ENCODE measurements at places on chromosomes 4 and X.

DNA sequence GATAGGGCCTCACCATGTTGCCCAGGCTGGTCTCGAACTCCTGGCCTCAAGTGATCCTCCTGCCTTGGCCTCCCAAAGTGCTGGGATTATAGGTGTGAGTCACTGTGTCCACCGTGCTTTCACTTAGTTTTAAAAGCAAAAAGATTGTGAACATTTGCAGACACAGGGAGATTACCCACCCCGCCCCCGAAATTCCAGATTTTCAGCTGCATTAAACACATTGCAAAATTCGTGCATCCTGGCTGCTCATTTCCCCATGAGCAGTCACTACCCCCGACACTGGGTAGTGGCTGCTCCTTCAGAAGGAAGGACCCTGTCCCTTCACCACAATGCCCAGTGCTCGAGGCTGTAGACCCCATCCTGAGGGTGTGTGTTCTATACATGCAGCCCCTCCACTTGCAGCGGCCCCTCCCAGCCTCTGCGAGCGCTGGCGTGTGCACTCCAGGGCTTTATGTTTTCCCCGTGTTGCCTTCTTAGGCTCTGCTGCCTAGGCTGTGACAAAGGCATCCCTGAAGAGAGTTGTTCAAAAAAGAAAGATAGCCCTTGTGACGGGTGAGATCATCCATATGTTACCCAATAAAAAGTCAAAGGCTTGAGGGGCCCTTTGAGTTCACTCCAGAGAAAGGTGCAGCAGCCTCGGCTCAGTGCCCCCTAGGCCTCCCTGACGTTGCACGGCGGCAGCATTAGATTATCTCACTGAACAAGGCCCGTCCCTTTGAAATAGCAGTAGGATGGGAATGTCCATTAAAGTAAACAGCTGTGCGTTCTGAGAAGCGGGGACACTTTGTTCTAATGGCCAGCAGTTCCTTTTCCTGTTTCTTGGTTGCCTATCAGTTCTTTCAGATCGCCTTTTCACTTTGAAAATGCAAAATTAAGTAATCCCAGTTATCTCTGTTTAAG lies 71.6 kb downstream of the SHROOM2 start:
- no peak for DNase-seq

DNA sequence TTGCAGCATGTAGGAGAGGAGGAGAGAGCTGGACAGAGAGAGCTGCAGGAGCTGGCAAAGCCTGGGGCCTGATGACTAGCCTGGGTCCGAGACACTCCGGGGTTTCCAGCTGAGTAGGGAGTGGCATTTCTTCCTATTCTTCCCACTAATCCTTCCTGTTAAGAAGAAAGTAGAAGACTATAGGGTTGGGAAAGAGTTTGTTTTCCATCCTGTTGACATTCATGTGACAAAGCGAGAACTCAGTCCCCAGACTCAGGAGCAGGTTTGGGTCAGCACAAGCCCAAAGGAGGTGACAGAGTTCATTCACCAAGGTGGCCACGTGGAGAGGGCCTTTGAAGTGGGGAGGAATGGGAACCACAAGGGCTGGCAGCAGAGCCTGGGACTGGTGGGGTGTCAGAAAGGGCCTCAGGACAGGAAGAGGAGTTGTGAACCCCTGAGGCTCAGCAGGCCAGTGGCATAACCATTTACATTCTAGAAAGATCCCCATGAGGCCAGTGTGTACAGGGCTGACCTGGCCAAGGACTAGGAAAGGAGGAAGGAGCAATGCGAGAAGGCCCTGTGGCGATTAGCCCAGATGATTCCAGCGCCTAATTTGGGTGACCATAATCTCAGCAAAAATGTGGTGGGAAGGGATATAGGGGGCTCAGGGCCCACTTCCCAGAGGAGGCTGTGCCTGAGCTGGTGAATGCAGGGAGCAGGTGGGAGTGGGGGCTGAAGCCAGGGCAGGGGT lies 3.3 kb upstream of the HAUS3 start:
- DNase-seq: no peak

DNA sequence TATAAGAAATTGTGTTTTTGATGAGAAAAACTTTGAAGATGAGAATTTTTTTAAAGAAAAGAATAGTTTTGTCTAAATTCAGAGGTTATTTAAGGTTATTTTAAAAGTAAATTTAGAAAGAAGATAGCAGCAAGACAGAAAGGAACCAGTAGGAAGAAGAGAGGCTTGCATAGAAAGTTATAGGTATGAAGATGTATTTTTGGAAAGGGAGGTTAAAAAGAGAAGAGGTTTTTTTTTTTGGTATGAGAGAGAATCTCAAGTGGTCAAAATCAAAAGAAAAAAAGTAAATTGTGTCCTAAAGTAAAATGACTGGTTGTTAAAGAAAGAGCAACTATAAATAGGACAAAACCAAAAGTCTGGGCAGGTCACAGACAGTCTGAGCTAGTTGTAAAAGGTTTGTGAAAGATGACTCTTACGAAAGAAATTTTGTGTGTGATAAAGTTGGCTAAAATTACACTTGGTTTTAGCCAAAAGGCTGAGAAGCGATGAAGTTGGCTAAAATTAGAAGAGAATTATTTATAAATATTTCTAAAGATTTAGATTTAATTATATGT lies 16.4 kb upstream of the EIF4E start:
- no peak for DNase-seq

GRCh38 chrX:100368167-100368566 lies 41.9 kb downstream of the PCDH19 start:
- DNase-seq: peak; percentile 15

DNA sequence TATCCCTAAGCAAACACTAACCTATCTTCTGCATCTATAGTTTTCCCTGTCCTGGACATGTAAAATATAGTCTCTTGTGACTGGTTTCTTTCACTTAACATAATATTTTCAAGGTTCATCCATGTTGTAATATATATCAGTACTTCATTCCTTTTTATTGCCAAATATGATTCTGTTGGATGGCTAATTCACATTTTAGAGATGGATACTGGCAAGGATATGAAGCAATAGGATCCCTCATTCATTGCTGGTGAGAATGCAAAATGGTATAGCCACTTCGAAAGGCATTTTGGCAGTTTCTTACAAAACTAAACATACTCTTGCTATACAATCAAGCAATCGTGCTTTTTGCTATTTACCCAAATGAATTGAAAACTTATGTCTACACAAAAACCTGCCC lies 6.7 kb downstream of the TCEAL9 start:
- no peak for DNase-seq

- DNase-seq: no peak
Measured at GRCh38 chrX:40719731-40720130, 15.6 kb downstream of the MED14 start.

- DNase-seq: no peak
Measured at GRCh38 chrX:39676434-39676833, 421.3 kb downstream of the BCOR start.

- no peak for DNase-seq
Measured at GRCh38 chr4:124940387-124940786, 227.9 kb upstream of the ANKRD50 start.

GRCh38 chr4:175034986-175035705 lies 117.0 kb downstream of the ADAM29 start:
- DNase-seq: no peak

DNA sequence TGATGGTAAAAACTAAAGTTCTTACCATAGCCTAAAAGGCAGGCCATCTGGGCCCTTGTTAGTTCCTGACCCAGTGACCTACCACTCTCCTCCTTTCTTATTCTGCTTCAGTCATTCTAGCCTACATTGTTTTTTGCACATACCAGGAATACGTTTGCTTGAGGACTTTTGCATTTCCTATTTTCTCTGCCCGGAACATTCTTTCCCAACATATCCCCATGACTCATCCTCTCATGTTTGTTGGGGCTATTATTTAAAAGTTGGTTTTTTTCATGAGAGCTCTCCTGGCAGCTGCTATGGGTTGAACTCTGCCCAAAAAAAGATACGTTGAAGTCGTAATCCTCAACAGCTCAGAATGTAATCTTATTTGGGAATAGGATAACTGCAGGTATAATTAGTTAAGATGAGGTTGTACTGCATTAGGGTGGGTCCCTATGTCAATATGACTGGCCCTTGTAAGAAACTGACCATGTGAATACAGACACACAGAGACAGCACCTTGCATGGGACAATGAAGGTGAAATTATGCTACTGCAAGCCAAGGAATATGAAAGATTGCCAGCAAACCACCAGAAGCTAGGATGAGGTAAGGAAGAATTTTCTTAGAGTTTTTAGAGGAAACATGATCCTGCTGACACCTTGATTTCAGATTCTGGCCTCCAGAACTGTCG lies 138.3 kb upstream of the PDHA2 start:
- no peak for DNase-seq

GRCh38 chrX:102745513-102745856 lies 24.9 kb downstream of the GPRASP3 start:
- DNase-seq: peak; percentile 22

GRCh38 chrX:48700951-48701653 lies 4.6 kb downstream of the SUV39H1 start:
- no peak for DNase-seq

- no peak for DNase-seq
Measured at GRCh38 chrX:13201605-13202219, 118.1 kb downstream of the ATXN3L start.

GRCh38 chr4:159413306-159413943 lies 310.5 kb downstream of the RAPGEF2 start:
- DNase-seq: no peak

DNA sequence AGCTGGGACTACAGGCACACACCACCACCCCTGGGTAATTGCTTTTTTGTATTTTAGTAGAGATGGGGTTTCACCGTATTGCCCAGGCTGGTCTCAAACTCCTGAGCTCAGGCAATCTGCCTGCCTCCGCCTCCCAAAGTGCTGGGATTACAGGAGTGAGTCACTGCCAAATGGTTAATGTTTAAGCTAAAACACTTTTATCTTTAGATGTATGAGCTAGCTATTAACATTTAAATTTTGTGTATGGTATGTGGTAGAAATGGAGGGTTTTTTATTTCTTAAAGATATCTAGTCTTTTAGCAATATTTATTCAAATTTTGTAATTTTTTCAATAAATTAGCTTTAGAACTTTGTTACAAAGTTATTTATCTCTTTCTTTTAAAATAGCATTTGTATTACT lies 1659.8 kb upstream of the ADGRL3 start:
- no peak for DNase-seq

DNA sequence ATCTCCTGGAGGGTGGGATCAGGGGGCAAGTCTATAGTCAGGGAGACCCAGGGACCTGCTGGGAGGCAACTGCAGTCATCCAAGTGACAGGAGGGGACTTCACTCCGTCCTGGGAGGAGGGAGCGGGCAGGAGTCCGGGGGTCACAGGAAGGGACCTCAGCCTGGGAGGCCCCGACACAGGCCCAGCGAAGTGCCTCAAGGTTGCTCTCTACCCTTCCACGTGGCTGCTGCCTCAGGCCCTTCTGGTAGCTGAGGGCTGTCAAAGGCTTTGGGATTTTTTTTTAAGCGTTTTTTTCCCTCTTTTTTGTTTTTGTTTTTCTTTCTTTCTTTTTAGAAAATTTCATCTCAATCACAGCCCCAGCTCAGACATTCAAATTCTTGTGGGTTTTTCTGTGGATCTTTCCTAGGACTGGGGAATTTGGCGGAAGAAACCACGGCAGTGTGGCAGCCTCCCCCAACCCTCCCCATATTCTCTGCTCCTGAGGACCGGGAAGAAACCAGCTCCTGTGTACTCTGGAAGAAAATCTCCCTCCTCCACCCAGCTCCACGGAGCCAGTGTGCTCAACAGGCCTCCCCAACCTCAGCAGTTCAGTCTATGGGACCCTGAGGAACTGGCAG lies 1.4 kb upstream of the HAUS7 start:
- no peak for DNase-seq

DNA sequence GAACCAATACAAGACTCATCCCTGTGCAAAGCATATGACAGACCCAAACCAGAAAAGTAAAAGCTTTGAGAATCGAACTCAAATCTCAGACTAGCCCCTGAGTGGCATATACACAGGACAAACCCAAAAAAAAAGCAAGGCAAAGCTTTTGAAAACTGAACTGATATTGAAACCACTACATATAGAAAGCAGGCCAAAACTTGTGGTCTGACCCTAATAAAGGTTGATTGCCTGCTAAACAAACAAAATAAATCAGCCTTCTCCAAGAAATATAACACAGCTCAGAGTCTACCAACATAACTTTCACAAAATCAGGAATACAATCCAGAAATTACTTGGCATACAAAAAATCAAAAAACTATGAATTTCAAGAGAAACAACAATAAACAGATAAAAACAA lies 40.3 kb downstream of the LRBA start:
- no peak for DNase-seq

GRCh38 chr4:10803713-10804343 lies 119.3 kb upstream of the CLNK start:
- DNase-seq: no peak

GRCh38 chrX:41334363-41335197 lies 618 bp downstream of the DDX3X start:
- DNase-seq: peak; percentile 85

- DNase-seq: no peak
Measured at GRCh38 chr4:181679754-181680153, 563.4 kb upstream of the TENM3 start.

DNA sequence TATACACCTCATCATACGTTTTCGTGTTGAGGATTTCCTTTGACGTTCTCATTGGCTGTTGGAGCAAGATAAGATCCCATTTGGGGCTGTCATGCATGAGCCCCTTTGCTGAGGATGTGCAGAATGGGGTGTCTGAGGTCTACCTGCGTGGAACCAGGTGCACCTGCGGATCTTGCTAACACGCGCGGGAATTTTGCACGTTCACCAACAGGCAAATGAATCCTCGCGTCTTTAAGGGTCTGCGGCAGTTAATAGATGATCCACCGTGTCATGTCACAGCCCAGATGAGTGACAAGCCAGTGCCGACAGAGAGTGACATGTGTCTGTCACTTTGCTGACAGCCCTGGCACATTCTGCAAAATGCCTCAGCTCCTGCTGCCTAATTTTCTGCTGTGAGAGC lies 56.3 kb upstream of the SHOX start:
- no peak for DNase-seq

DNA sequence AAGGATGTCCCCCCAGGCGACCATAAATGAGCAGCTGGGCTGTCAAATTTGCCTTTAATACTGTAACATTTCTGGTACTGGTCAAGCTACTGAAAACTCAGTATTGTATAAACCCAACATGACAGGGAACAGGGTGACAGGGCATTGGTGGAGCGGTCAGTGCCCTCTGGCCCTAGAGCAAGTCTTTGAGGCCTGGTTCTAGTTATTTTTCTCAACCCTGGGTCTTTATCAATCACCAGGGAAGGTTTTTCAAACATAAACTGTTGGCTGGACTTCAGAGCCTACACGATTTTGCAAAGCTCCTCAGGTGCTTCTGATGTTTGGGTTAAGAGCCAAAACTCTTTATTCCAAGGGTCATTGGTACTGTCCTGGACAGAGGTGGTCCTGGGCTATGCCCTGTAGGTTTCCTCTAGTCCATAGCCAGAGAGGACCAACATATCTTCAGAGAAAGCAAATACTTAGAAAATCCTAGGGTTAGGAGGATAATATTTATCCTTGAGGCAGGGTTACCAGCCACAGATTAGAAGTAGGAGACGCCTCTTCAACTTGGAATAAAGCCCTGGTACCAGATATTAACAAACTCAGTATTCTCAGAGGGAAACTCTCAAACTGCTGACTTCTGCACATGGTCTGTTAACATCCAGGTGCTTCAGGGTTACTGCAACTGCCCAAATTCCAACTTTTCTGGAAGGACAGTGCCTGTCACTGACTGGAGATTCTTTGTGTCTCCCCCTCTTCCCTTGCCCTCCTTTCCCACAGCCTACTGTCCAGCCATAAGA lies 26.7 kb upstream of the ADH7 start:
- DNase-seq: no peak

- DNase-seq: no peak
Measured at GRCh38 chr4:48138936-48139335, 4.9 kb upstream of the TXK start.

GRCh38 chrX:18877469-18877868 lies 106.4 kb downstream of the PHKA2 start:
- no peak for DNase-seq

- no peak for DNase-seq
Measured at GRCh38 chrX:129771266-129771995, 8.3 kb upstream of the SASH3 start.

Measured in testis (tissue), 5 donors.